ENCODE measurements at places on chromosomes 6 and 20.

GRCh38 chr6:116238083-116238482 is 15.8 kb downstream of the TSPYL4 start:
- no peak for DNase-seq

- no peak for DNase-seq
Measured at GRCh38 chr6:131096786-131097185, 33.7 kb upstream of the EPB41L2 start.

- no peak for DNase-seq
Measured at GRCh38 chr6:160519133-160519532, 144.9 kb downstream of the LPA start.

DNA sequence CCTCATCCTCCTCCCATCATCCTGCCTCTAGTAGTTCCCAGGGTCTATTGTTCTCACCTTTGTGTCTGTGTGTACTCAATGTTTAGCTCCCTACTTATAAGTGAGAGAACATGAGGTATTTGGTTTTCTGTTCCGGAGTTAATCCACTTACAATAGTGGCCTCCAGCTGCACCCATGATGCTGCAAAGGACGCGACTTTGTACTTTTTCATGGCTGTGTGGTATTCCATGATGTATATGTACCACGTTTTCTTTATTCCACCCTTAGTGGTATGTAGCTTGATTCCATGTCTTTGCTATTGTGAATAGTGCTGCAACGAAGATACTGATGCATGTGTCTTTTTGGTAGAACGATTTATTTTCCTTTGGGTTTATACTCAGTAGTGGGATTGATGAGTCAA is 18.5 kb upstream of the ABT1 start:
- DNase-seq, result no peak

GRCh38 chr6:17161076-17161475 is 59.2 kb downstream of the STMND1 start:
- DNase-seq, result no peak

DNA sequence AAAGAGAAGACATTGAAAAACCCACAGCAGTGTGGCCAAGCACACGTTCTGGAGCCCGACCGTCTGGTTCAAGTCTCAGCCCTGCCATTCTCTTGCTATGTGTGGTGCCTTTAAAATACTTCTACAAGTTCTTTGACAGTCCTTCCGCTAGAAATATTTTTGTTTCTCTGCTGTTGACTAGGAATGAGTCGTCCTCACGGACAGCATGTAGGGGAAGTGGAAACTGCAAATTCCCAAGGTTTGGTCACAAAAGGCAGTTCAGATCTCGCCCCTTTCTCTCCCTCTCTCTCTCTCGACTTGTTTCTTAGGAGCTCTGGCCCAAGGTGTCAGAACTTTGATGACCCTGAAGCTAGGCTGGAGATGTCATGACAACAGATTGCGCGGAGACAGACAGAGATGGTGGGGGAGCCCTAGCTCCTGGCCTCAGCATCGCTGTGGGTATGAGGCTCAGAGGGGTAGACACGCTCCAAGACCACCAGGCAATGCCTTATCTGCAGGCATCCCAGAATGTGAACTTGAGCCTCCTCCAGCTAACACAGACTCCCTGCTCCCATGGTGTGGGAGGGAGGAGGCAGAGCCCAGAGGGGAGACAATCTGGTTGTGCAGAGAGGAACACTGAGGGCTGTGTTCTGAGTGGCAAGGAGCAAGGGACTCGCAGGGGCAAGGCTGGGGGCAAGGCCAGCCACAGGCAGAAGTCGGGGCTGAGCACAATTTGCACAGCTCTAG is 368.9 kb upstream of the SULF2 start:
- no peak for DNase-seq

All from thymus (tissue), 14 donors.